Activated CD4-positive, alpha-beta T cell treated with anti-CD3 and anti-CD28 coated beads for 4 hours (primary cell): ENCODE measurements at places on chromosomes 16 and 17.
A peak's percentile ranks its signal among the peaks of the same experiment; 100 is the strongest.

DNA sequence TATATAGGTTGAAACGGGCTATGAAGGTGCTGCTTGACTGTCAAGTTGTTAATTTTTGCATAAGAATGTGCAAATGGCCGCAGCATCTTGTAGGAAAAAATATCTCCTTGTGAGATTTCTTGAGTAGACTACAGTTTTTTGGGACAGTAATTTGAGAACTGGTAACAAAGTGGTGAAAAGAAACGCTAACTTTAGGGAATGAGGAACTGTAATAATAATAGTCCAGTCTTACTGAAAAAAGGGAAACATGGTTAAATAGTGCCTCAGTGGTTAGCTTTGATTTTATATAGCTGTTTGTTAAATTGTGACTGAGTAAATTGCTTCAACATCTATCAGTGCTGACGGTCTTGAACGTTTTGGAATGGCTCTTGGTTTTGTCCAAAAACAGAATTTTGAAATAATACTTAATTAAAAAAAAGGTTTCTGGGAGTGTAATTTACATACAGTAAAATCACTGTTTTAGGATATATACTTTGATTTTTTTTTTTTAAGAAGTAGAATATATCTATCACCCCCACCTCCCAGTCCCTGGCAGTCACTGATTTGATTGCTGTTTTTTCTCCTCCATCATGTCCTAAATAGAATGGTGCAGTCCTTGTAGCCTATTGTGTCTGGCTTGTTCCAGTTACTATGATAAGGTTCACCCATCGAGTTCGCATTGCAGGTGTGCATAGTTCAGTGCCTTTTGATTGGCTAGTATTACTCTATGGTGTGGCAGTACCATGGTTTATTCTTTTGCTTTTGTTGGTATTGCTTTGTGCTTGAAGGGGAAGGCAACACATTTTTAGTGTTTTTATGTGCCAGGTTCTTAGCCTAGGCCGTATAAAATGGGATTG, 2.8 kb downstream of the HAPSTR1 start:
- DNase-seq, result no peak

- DNase-seq, result peak; percentile 51
Measured at GRCh38 chr17:489758-490329, 137.2 kb upstream of the RPH3AL start.

GRCh38 chr16:16797239-16797638, 418.3 kb downstream of the NPIPA7 start:
- DNase-seq, result no peak

DNA sequence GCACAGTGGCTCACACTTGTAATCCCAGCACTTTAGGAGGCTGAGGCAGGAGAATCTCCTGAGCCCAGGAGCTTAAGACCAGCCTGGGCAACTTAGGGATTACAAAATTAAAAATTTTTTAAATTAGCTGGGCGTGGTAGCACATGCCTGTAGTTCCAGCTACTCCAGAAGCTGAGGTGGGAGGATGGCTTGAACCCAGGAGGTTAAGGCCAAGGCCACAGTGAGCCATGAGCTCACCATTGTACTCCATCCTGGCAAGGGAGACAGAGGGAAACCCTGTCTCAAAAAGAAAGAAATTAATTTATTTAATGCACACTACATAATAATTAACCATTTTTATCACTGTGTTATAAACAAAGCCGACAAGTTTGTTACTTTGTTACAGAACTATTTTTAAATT, 131.1 kb upstream of the TMEM97 start:
- DNase-seq, result no peak

GRCh38 chr17:67841992-67842391, 16.7 kb downstream of the BPTF start:
- no peak for DNase-seq

GRCh38 chr17:8986295-8986694, 20.8 kb upstream of the PIK3R5 start:
- no peak for DNase-seq

DNA sequence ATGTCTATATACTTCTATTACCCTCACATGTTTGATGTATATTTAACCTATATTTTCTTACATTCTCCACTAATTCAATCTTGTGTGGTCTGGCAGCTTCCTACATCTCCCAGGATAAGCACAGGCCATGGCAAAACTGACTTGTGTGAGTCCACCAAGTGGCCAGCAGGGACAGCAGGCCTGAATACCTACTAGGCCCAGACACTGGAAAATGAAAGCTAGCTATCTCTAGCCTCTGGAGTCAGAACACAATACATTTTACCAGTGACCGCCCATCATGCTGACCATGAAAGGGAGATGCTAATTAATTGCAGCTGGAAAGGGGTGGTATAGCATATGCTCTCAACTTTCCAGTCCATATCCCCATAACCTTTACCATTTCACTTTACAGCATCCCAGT, 132.3 kb downstream of the PCTP start:
- no peak for DNase-seq
